ENCODE measurements at places on chromosomes 5 and 9.

GRCh38 chr9:124812441-124812876 is 35.5 kb downstream of the OLFML2A start:
- DNase-seq, result no peak

DNA sequence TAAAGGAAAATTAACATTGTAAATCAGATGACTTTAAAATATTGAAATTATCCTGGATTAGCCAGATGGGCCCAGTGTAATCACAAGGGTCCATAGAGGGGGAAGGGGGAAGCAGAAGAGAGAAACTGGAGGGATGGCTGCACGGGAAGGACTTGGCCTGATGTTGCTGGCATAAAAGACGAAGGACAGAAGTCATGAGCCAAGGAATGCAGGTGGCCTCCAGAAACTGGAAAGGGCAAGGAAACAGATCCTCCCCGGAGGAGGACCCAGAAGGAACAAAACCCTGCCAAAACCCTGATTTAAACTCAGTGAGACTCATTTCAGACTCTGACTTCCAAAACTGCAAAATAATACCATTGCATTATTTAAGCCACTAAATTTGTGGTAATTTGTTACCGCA is 100.2 kb downstream of the ADAMTS2 start:
- DNase-seq, result no peak

DNA sequence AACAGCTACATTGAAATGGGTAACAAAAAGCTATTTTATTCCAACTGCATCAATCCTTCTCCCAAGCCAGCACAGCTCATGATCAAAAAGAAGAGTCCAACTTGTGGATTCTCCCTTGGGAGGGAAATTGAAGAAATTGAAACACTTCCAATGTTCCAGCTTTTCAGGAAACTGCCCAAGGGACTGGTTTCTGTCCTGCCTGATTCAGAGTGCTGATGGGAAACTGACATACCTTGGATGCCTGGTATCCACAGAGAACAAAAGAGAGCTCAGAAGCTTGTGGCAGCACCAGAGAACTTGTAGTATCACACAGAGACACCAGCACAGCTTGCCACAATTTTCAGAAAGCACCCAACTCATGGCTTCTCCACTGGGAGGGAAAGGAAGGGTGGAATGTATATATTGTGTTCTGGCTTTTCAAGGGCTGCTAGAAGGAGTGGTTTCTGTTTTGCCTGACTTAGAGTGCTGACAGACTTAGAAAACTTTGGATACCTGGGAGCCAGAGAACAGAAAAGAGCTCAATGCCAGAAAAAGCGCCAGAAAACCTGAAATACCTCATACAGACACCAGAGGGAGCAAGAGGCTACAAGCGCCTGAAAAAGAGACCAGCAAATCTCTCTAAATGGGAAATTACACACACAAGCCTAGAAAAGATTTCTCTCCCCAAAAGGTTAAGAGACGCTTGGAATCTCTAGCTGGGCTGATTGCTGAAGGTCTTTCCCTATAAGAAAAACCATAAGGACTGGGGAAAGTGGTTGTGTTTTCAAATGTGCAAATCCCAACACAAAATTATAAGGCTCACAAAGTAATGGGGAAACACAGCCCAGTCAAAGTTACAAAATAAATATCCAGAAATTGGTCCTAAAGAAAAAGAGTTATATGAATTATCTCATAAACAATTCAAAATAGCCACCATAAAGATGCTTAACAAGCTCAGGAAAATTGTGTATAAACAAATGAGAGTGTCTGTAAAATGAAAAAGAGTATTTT is 178.8 kb downstream of the SPOCK1 start:
- DNase-seq, result no peak

DNA sequence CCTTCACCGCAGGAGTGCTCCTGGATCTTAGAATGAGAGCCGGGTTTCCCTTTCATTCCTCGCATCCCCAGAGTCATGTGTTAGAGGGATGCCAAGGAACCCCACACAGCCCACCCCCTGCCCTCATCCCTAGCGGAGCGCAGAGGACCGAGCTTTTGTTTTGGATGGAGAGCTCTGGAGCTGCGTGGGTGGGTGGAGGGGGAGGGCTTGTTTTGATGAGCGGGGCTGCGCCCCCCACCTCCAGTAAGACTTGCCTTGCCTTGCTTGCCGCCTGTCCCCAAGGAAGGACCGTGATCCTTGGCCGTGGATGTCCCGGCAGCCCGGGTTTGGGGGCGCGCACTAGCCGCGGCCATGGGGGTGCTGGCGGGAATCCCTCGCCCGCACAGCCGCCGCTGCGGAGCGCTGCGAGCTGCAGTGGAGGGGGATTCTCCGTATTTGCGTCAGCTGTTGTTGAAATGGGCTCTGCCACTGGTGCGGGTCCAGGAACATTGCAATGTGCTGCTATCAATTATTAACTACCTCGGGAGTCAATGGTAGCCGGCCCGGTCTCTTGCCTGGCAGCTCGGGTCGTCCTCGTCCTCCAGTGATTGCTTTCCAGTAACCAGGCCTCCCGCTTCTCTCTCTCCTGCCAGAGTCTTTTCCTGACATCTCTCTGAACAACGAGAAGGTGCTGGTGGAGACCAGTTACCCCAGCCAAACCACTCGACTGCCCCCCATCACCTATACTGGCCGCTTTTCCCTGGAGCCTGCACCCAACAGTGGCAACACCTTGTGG is 1.0 kb downstream of the EGR1 start:
- no peak for DNase-seq
